Cortex of kidney (tissue), 1 donor: ENCODE measurements at places on chromosomes 12 and 14.

GRCh38 chr12:93006471-93007208 is 77.5 kb upstream of the EEA1 start:
- DNase-seq = no peak

- DNase-seq = no peak
These were observed 13.3 kb upstream of the OAS3 start for GRCh38 chr12:112924986-112925385.

DNA sequence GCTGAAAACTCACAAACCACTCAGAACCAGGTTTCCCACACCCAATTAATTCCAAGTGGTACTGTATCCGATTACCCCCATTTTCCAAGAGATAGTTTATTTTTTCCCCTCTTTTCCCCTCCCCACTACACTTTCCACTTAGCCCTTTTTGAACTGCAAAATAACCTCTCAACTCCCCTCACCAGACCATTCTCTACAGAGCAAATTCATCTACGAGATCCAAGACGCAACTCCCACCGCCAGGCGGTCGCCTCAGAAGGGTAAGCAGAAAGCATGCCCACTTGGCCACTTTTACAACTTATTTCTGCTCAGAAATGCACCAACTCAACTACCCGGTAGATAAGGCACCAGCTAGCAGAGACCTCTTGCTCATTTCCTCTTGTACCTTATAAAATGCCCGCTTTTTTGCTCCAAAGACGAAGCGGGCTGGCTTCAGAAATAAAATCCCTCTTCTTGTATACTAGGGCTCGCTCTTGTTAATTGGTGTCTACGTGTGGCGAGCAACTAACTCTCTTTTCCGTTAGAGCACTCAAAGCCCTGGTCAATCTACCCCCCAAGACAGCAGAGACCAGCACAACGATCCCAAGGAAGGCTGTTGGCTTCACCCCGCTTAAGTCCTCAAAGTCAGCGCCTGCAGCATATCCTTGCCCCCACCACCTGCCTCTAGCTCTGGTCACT is 910 bp upstream of the SRP54 start:
- no peak for DNase-seq

DNA sequence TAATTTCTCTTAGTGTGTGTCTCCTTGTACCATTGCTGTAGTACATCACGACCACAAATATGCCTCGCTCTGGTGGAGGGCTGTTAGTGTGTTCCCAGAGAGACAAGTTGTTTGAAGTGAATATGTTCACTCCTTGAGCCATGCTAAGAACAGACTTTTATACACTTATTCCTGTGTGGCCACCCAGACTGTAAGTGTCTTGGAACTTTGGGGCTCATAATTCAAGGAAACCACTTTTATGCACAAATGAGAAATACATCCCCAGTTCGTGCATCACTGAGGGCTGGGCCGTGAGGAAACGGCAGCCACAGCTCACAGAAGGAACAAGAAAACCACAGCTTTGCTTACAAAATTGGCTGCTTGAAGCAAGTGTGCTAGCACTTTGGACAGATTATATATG is 362.2 kb upstream of the DDHD1 start:
- DNase-seq = no peak

DNA sequence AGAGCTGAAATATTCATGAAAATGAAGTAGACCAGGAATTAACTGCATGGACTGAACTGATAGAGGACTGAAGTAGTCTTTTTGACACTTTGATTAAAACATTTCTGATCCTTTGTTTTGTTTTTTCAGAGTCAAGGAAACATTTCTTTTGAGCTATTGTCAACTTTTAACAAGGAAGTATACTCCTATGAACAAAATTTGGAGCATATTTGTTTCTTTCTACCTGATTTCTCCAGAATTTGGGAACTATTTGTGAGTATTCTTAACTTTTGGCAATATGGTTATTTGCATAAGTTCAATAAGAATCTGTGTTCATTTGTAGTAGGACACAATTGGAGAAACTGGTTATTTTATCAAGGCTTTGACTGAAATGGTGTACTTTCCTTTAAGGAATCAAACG is 71.3 kb upstream of the HECTD1 start:
- DNase-seq = no peak

DNA sequence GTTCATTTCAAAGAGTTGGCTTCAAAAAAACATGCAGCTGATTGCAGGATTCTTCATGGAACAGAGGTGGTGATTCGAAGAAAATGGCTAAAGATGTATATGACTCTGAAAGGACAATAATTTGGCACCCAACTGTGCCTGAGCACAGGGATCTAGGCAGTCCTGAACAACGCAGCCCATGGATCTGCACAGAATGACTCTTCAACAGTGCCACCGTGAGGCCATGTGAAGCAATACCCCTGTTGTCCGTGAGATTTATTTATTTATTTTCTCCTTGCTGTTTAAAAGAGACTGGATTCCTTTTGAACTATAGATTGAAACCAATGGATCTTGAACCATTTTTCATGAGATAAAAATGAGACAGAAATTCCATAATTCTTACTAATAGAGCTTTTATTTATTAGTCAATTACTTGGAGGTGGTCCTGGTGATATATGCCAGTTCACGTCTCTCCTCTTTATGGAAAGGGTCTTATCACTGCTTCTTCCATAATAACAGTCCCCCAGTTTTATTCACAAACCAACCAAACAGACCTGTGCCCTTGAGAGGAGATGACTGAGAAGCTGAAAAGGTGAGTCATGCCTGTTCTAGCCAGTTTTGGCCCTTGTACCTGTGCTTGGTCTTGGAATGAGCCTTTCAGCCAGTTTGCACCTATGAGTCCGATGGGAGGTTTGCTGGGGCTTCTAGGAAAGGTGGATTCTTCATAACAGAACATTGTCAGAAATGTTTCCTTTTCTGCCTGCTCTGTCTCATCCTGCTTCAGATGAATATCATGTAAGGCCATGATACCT is 1598.3 kb downstream of the AACS start:
- DNase-seq = no peak

DNA sequence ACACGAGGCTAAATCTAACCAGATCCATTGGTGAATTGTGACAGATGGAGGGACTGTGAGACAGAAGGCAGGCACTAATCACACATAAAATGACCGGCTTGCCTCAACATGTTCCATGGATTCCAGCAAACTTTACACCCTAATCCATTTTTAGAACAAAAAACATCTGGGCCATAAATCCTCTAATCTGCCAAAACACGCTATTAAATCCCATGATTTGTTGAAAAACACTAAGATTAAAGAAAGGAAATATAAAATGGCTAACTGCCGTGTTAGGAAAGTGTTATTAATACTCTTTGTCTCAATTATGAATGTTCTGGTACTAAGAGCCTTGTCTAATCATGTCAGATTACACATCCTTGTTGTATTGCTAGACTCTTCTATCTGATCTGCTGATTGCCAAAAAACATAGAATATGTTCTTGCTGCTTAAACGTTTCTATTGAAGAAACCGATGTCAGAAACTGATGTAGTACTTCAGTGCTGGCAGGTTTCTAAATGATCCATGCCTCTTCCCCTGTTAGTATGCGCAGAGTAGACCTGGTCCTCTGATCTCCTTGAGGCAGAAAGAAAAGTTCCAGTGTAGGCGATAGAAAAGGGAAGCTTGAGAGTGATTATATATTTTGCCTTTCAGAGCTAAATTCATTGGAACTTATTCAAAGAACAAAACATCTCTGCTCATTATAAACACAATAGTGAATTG is 384.9 kb downstream of the SOX5 start:
- no peak for DNase-seq

DNA sequence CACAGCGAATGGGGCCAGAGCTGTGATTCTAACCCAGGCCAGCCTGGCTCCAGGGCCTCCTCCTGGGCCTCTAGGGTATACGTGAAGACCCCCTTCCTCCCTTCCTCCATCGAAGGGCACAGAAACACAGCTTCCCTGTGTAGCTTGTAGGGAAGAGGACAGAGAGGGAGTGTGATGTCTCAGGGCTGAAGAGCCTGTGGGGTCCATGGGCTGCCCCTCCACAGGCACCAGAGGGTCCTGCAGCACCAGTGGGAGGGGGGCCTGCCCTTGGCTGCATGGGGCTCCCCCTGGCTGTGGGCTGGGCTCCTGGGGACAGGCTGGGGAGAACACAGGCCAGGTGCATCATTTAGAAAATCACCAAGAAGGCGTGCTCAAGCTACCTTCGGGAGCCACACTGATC is 178.5 kb downstream of the CALM1 start:
- no peak for DNase-seq

GRCh38 chr14:77638771-77639171 is 22.3 kb upstream of the SPTLC2 start:
- no peak for DNase-seq

DNA sequence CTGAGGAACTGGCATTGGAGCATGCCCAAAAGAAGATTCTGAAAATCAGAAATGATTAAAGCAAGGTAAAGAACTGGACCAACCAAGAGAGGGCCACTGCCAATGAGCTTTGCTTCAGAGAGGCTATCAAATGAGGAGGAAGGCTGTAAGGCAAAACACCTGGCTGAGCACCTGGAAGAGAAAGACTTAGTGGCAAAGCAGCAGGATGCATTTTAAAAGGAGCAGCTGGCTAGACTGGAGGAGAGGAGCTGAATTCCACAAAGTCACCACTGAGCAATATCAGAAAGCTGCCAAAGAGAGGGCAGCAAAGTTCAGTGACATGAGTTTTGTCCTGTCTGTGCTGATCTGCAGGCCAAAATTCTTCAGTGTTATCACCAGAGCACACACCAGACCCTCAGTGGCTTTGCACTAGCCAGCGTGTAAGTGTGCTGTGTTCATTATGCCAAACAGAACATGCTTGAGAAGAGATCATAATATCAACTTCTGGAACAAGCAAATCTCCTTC is 338.7 kb downstream of the TRHDE start:
- DNase-seq = no peak

GRCh38 chr12:126384026-126384564 is 1318.9 kb downstream of the AACS start:
- no peak for DNase-seq
